Stimulated activated CD4-positive, alpha-beta T cell treated with anti-CD3 and anti-CD28 coated beads, TNF-alpha, amount 100 ng/mL, for 1 hour (primary cell): ENCODE measurements at places on chromosomes 12 and 14.

DNA sequence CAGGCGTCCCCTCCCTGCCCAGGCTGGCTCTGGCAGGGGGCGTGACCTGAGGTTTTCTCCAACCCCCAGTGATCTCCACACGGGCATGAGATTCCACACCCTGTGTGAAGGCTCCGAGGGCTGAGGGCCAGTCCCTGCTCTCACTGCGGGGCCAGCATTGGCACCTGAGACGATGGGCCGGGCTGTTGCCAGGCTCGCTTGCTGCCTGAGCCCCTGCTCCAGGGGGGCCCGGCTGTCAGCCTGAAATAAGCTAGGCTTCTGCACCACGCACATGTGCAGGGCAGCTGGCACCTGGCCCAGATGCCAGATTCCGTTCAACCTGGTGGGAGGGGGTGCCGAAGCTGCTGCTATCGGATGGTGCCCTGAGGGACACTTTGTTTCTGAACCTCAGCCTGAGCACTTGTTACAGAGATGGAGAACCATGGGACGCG lies 196.5 kb upstream of the PRMT8 start:
- no peak for DNase-seq

DNA sequence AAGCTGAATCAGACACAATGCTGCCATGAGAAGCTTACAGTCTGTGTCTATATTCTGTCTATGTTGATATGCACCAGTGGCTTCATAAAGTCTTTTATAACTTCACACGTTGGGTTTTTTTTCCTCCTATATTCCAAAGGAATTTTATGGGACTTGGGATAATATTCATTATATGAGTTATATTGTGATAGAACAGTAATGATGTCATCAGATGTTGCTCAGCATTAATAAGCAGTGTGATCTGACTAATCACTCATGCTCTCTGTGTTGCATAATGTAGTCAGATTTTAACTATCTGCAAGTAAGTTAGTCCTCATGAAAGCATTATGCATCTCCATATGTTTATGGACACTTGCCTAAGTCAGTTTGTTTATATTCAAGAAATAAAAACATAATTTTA lies 159.6 kb downstream of the PLCZ1 start:
- no peak for DNase-seq

DNA sequence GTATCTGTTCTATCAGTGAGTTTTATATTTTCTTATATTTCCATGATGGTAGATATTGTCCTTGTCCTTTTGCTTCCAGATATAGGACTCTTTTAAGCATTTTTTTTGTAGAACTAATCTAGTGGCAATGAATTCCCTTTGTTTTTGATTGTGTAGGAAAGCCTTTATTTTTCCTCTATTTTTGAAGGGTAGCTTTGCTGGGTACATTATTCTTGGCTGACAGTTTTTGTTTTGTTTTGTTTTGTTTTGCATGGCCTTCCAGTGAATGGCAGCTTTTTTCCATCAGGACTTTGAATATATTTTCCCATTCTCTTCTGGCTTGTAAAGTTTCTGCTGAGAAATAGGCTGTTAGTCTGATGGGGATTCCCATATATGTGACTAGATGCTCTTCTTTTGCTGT lies 70.2 kb upstream of the MUCL1 start:
- no peak for DNase-seq

DNA sequence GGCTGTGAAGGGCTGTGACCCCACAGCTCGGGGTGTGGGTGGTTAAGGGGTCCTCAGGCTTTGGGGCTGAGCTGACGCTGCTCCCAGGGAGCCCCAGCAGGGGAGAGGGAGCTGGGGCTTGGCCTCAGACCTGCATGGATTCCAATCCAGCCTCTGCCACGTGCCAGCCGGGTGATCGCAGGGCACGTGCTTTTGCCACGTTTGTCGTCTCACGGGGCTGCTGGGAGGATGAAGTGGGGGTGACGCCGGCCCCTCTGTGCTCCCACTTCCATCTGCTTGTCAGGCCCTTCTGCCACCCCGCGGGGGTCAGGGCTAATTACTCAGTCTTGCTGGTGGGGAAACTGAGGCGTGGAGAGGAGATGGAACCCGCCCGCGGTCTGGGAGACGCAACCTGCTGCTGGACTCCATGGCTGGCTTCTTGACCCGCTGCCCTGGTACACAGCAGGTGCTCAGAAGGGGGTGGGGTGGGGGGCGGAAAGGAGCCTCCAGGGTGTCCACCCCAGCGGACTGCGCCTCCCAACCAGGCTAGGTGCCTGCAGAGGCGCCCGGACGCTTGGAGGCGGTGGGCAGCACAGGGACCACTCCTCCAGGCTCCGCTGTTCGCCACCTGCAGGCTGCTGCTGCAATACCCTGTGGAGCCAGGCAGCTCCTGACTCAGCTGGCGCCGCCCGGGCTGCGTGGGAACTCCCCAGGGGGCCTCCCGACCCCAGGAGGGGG lies 36.4 kb upstream of the PRIMA1 start:
- no peak for DNase-seq

GRCh38 chr14:76227450-76228050 lies 75.8 kb downstream of the GPATCH2L start:
- DNase-seq = no peak

- DNase-seq = no peak
These were observed 147.4 kb downstream of the RASSF9 start for GRCh38 chr12:85688837-85689236.

DNA sequence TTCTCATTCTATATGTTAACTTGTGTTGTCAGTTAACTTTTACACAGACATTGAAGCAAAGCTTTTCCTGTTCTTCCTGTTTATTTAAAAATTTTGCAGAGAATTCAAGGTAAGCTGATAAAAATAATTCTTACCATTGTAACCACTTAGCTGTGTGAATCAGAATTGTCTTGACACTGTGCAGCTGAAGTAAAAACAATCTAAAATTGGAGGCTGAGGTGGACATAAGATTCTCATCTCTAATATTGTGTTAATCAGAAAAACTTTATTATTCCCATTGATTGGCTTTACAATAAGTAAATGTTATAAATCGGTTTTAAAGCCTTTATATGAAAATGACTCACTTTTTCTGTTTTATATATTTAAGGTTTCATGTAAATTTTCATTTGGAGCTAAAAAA lies 240.3 kb upstream of the PLEKHG7 start:
- DNase-seq = no peak

DNA sequence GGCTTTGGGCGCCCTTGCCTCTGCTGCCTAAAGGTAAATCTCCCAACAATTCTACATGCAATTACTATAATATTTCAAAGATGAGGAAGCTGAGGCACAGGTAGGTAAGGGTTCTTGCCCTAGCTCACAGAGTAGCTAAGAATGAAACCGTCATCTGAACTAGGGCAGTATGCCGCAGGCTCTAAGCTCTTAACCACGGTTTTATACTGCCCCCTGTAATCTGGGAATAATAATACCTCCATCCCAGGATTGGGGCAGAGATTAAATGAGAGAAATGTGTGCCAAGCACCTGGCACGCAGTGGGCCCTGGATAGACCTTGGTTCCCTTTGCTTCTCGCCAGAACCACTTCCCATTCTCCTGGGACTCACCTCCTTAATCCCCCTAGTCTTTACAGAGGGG lies 1.5 kb upstream of the HRK start:
- no peak for DNase-seq

- DNase-seq = no peak
These were observed 1.0 kb downstream of the ZDHHC22 start for GRCh38 chr14:77140359-77141213.

- DNase-seq = no peak
These were observed 1028.9 kb upstream of the TMEM132C start for GRCh38 chr12:127238107-127238506.

- no peak for DNase-seq
These were observed 14.9 kb downstream of the DTX1 start for GRCh38 chr12:113071135-113072112.

DNA sequence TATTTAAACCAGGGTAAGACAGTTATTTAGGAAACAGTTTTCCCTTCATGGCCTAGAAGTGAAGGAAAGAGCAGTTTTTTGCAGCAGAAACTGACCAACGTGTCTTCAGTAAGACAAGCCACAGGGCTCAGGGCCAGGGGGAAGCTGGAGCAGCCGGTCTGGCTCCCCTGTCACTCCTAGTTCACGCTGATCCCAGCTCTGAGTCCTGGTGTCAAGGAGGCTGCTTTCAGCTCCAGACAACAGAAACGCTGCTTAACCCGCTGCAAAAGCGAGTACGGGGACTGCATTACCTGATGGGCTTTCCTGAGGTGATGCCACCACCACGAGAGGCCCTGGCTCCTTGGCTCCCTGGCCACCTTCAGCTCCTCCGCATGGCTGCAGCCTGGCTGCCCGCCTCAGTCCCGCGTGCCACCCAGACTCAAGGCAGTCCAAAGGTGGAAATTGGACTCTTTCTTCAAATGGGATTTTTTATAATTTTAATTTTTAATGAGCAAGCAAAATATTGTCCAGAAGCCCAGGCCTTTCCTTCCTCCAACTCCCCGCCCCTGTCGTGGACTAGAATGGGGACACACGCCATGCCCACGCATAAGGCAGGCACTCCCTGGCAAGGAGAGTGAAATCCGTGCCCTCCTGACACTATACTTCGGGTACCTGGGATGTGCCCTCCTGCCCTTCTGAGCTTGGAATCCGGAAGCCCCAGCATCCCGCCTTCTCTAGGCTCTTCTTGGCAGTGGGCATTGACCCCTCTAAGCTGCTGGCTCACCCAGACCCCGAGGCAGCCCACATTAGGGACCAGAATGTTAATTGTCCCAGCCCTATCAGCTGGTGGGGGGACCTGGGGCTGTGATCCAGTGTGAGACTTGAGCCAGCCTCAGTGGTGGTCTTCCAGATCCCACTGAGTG lies 85.0 kb downstream of the PAPOLA start:
- DNase-seq = no peak

DNA sequence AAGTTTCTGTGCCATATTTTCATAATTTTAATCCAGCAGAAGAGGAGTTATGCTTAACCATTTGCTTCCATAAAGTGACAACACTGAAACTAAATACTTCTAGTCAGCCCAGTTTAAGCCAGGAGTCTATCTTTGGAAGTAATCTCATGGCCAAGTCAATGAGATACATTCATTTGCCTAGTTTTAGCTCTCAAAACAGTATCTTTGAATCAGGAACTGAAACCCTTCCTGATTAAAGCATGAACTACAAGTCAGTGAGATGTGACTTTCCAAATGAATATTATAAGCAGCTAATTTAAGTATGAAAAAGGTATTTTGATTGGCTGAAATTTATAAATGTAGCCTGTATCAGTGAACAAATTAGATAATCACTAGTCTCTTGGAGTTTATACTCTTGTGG lies 491.5 kb downstream of the SLC6A15 start:
- DNase-seq = no peak

- no peak for DNase-seq
These were observed 43.0 kb downstream of the MAP1LC3B2 start for GRCh38 chr12:116601933-116602810.

DNA sequence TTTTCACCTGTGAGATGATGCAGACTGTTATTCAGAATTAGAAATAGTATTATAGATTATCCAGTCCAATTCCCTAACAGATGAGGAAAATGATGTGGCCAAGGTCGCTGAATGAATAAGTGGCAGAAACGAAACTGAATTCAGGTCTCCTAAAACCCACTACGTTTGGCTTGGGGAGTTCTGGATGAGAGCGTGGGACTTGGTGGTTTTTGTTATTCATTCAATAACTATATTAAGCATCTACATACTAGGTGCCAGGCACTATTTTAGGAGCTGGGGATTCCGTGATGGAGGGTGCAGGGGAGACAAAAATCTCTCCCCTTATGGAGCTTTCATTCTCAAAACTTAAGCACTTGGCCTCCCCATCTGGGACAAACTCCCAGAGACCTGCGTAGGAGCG lies 813 bp upstream of the CCDC184 start:
- DNase-seq = no peak

DNA sequence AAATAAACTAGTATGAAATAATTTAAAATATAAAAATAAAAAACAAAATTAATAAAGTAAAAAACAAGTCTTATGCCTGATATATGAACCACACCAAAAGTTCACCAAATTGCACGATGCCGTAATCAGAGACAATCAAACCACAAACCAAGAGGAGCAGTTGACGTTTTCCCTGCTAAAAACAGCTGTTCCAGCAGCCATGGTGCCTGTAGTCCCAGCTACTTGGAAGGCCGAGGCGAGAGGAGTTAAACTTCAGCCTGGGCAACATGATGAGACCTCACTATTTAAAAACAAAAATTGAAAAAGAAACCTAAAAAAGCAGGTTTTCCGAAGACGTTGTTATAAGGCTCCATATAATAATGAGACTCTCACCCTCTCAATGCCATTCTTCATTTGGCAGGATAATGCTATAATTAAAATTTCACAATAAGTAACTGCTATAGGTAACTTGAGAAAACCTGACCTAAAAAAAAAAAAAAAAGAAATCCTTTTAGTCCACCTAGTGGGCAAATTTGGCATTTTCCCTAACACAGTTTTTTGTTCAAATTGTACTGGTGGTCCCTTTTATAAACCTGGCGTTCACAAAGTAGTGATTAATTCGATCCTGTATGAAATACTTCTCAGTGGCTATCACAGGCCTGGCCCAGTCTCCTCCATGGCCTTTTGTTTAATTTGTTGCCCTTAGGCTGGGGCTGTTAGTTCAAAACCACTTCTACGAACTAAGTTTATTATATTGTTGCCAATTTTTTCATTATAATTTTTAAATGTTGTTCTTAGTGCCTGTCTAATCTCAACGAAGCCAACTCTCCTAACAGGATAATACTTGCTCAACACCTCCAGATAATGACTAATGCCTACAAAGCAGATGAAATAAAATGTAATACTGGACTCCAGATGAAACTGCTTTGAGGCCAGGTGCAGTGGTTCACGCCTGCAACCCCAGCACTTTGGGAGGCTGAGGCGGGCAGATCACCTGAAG lies 62.1 kb downstream of the TNFAIP2 start:
- no peak for DNase-seq

DNA sequence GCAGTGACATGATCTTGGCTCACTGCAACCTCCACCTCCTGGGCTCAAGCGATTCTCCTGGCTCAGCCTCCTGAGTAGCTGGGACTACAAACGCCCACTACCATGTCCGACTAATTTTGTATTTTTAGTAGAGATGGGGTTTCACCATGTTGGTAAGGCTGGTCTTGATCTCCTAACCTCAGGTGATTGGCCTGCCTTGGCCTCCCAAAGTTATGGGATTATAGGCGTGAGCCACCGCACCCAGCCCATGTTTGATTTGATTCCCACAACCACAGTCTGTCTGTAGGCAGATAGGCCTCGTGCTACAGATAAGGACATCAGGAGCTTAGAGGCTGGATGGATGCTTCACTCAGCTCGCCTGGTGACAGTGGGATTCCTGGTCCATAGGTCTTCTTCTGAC lies 23.0 kb downstream of the EML1 start:
- DNase-seq = no peak

DNA sequence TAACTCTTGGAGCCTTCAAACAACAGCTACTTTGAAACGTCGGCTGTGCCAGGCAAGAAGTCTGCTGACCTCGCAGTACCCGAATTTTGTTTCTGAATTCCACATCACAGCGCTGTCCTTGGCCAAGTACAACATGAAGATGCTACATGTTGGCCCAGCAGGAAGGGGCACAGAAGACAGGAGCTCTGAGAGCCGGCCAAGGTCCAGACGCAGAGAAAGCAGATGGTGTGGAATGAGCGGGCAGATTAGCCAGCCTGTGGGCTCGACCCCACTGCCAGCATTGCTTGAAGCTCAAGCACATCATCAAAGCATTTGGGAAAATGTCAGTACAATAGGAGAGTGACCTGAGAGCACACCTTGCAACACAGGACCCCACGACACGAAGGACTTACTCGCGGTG lies 64.5 kb downstream of the FZD10 start:
- no peak for DNase-seq
